ENCODE measurements at places on chromosomes 1 and 21.

DNA sequence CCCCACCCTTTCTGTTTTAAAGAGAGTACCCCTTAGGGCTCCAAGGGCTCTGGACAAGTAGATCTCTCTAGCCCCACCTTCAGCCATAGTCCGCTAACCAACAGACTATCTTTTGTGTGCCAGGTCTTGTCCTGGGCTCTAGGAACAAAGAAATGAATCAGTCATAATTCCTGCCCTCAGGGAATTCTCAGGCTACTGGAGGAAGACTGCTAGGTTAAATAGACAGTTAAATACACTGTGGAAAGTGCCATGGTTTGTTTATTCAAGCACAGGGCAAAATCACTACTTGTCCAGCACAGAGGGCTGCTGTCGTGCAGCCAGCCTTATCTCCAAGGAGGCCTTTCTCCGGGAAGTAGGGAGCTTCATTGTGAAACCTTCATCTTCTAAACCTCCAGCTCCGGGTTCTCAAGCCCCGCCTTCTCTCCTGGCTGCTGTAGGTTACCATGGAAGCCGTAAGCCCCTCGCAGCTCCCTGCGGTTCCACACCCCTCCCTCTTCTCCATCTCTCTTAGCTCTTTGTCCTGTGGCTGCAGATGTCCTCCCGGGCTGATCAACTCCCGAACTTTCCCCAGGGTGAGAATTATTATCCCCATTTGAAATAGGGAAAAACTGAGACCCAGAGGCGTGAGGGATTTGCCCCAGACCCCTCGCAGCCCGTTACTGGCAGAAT, 29.8 kb downstream of the SHISAL2A start:
- no peak for DNase-seq

DNA sequence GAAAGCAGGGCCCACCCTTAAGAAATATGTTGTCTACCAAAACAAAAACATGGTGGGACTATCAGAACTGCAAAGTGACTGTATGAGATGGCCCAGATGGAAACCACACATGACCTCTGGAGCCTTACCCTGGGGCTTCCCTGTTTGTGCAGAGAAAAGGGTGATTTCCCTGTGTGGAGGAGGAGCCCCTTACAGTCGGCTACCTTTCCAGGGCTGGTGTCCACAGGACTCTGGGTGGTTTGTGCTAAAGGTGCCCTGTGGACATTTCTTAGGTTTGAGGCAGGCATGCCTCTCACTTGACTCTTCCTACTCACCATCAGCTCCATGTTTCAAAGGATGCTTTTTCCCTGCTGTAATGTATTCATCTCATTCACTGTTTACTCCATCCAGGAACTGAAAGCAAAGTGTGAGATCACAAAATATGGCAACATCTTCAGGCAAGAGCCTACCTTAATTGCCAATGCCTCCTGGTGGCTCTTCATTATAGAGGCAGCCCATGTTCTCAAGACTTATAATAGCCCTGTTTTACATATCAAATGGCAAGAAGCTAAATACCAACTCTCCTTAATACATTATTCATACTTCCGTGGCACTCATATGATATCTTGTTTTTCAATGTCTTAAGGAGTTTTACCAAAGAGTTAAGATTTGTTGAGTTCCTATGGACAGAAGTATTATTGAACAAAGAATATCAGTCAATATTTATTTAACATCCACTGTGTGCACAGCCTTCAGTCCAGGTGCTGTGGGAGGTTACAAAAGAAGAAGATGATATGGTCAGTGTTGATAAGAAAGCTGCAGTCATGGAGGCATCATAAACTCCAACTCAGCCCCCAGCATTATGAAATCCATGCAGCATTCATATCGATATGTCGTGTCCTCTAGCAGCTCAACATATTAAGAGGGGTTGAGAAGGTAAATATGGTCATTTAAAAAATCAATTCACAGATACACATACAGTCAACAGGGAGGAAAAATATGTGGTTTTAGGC, 15.5 kb upstream of the TFF3 start:
- no peak for DNase-seq

DNA sequence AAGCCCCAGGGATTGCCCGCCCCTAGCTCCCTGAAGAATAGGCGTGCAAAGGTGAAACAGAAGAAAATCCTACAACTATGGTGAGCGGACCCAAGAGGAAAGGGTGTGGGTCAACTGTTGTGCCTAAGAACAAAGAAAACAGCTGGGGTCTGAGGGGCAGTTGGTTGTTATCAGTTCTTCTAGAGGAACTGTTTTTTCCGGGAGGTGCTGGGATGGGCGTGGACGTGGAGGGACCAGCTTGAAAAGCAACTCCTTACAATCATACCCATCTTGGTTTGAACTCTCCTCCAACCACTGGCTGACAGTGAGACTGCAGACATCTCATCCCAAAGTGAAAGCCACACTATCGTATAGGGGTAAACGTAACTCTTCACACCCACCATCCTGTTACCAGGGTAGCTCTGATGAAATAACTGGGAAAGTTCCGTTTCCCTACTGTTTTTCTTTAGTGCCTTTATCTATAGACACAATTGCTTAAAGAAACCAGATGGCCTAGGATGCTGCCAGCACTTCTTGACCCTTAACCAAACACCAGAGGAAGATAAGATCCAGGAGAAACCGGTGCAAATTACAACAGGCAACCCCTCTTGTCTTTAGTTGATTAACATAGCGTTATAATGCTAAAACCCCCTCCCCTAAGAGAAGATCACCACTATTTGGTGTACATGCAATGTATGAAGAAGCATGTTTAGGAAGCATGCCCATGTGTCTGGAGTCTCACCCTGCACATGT, 25.6 kb upstream of the FAM89A start:
- DNase-seq, result no peak

- DNase-seq, result no peak
These were observed 30.1 kb downstream of the SLC1A7 start for GRCh38 chr1:53112271-53112774.

GRCh38 chr1:111739925-111740765, 950 bp upstream of the INKA2 start:
- peak; percentile 71 for DNase-seq

GRCh38 chr1:15370781-15371520, 38.7 kb upstream of the EFHD2 start:
- no peak for DNase-seq

GRCh38 chr1:206455666-206456344, 14.5 kb upstream of the IKBKE start:
- no peak for DNase-seq

DNA sequence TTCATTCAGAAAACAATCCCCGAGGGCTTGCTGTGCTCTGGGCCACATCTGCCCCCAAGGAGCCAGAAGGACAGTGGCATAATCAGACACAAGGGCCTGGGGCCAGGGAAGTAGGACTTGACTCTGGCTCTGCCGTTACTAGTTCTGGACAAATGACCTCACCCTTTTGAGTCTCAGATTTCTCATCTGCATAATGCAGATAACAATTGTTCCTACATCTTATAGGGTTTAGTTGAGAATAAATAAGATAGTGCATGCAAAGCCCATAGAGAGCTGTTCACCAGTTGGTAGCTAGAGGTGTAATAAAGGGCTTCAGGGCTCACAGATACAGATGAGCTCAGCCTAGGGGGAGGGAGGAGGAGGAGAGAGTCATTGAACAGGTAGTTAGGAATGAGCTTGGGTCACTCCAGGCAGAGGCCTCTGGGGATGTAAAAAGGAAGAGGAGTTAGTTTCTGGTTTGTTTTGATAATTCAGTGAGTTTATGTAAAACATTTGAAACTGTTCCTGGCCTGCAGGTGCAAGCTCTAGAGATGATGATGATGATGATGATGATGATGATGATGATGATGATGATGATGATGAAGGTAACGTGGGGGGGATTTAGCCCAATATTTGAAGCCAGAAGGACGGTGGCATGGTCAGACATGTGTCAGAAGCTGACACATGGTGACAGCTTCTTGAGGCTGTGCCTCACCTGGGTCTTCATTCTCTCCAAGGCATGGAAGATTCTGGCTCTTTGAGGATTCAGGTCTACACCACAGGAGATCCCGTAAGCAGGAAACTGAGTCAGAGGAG, 858 bp downstream of the LACTBL1 start:
- DNase-seq, result no peak
